ENCODE measurements at places on chromosomes 7 and 10. TPM values are rescaled to one million over a fixed set of nuclear protein-coding genes. Genes with fewer than 3 reads are reported as not detected.

Gene GCK
- total RNA-seq: 2.3 TPM

Gene SPACDR
- 4.5 TPM for total RNA-seq

Gene TRPV5
- total RNA-seq: not detected

Gene MRLN
- not detected for total RNA-seq

Gene AGR3
- total RNA-seq: not detected

Gene AGFG2
- total RNA-seq: 75.7 TPM

Gene DLX5
- not detected for total RNA-seq

Gene FAM25C
- not detected for total RNA-seq

Gene SPDYE11
- not detected for total RNA-seq

Gene APBB1IP
- total RNA-seq: 47.4 TPM

Gene VENTX
- total RNA-seq: not detected

Gene GPR15LG
- total RNA-seq: not detected

Gene KAZALD1
- total RNA-seq: 0.55 TPM

Gene EBLN1
- total RNA-seq: not detected

Gene GDF10
- total RNA-seq: 0.11 TPM

Gene EPHA1
- total RNA-seq: 0.34 TPM

Gene NODAL
- not detected for total RNA-seq

Gene TACC2
- not detected for total RNA-seq

Gene ELN
- total RNA-seq: not detected

Gene EPHB6
- 3.0 TPM for total RNA-seq

Gene UNCX
- total RNA-seq: not detected

Measured in activated T-helper 2 cell treated with anti-CD3 and anti-CD28 coated beads, Interferon-gamma antibody, Interleukin-2, Interleukin-4, amounts not matched to agents 10 μg/mL and 5 μg/mL and 100 μg/mL, durations not matched to agents 14 hours and 24 hours and 36 hours (primary cell).